ENCODE measurements at places on chromosomes 6 and 20.

GRCh38 chr6:43942011-43942442 is 172.0 kb downstream of the VEGFA start:
- DNase-seq, result no peak

DNA sequence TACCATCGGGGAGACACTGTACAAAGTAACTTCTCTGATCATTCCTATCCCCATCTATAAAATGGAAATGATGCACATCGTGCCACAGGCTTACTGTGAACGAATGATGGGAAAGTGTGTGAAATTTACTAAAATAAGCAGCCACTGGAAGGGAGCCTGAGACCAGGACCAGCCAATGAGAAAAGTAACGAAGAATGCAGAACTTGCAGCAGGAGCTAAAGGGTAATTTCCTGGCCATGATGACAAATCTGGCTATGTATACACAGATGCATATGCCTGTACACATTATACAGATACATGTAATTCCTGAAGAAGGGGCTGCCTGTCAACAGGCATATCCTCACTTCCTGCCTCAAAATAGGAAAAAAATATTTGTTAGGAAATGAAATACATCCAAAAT is 47.4 kb downstream of the GMDS start:
- DNase-seq, result no peak

GRCh38 chr6:75800133-75800532 is 51.1 kb downstream of the MYO6 start:
- DNase-seq, result no peak

DNA sequence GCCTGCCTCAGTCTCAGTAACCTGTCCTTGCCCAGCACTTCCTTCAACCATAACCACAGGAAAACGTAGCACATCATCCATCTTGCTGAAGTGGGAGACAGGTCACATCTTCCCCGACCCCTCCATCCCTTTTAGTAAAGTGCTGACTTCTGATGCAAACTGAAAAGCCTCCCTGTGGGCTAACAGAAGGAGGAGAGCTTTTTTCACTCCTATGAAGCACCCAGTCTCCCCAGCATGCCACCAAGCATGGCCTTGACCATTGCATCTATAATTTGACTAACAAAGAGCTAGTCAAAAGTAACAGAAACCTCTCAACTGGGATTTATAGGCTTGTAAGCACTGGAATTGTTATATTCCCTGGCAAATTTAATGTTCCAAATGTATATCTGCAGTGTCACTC is 288.9 kb upstream of the IRAK1BP1 start:
- no peak for DNase-seq

GRCh38 chr20:22729180-22729579 is 144.8 kb upstream of the FOXA2 start:
- DNase-seq, result no peak

DNA sequence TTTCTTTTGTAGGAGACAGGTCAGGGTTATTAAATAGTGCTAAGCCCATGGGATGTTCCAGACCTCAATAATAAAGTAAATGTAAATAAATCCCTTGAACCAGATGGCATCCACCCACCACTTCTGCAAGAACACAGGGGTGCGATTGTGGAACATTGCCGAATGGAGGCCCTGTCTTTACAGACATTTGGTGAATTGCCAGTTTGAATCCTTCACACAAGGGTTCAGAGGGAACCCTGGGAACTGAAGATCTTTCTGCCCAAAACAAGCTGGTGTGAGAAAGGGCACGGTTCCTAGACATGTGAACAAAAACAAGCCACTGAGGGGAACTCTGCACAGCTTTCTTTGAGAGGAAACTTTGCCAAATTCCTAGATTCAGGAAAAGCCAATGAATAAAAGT is 30.2 kb upstream of the RNF8 start:
- DNase-seq, result no peak

GRCh38 chr6:1854296-1854695 is 244.6 kb downstream of the FOXC1 start:
- DNase-seq, result no peak

GRCh38 chr20:288956-289692 is 1.4 kb downstream of the C20orf96 start:
- DNase-seq, result no peak

DNA sequence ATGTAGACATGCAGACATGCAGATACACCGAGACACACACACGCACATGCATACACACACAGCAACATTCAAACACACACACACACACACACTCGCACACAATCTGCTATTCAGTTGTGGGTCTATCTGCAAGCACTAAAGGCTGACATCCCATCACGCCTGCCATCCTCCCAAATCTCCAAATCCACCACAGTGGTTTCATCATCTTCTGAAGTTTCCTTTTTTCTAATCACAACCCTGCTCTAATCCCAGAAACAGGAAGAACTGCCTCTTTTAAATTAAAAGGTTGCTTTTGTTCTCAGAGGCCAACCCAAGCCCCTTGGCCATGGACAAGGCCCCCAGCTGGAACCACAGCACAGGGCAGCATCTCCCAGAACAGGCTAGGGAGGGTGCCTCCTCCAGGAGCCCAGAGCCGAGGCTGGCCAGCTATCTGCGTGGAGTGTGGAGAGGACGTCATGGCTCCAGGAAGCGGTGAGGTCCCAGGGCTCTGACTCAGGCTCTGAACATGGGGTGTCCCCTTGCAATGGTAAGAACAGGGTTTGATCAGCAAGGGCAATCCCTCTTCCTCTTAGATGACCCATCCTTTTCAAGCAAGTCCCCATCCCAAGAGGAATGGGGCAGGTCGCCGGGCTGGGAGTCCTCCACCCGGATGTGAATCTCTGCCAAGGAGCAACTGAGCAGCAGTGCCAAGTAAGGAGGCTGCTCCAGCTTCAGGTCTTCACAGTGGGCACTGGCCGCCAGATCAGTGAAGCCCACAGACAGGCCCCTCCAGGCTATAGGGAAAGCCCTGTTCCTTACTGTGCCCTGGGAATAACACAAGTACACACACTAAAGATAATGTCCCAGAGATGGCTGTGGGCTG is 14.7 kb downstream of the FOXF2 start:
- DNase-seq, result no peak

DNA sequence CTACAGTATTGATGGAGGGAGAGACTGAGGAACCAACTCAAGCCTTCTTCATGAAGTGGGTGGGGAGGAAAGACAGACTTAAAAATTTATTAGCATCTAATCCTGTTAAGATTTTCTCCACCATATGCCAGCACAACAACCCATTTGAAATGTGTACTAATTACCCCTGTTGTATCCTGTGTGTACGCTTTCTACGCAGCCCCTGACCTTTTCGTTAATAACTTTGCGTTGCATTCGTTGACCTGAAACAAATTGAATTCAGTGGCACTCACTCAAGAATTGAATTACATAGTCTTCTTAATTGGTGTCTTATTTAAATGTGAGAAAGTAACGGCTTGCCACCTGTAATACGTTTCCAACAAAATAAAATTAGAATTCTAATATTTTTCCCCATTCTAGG is 113.9 kb downstream of the LINC00237 start:
- DNase-seq, result no peak

DNA sequence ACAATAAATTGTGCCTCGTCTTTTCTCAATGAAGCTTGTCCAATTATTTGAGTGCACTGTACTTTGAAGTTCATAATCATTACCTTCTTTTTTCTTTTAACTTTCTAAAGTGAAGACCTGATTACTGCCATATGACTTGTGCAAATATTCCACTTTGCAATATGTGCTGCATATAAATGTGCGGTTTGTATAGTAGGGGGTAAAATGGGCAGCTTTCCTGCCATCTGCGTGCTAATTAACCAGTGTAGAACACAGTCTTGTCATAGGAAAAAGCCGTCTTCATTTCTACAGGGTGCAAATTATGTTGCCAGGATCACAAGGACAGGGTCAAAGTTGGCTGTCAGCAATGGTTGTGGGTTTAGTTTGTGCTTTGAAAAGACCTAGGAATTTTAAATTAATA is 397.0 kb downstream of the NKAIN2 start:
- no peak for DNase-seq

DNA sequence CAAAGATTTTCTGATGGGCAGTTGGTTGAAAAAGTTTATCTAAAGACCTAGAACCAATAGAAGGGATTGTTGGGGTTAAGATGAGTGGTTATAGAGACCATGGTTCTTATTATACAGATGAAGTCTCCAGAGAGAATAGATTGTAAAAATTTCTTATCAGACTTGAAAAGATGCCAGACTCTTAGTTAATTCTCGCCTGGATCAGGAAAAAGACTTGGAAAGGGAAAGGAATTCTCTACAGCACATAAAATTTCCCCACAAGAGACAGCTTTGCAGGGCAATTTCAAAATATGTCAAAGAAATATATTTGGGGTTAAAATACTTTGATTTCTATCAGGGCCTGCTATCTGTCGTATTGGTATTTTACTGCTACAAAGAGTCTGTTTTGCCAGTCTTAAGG is 582.6 kb downstream of the UTRN start:
- DNase-seq, result no peak

GRCh38 chr6:7196685-7197283 is 89.0 kb downstream of the RREB1 start:
- no peak for DNase-seq

- no peak for DNase-seq
Measured at GRCh38 chr20:61683721-61684120, 382.0 kb downstream of the TAF4 start.

DNA sequence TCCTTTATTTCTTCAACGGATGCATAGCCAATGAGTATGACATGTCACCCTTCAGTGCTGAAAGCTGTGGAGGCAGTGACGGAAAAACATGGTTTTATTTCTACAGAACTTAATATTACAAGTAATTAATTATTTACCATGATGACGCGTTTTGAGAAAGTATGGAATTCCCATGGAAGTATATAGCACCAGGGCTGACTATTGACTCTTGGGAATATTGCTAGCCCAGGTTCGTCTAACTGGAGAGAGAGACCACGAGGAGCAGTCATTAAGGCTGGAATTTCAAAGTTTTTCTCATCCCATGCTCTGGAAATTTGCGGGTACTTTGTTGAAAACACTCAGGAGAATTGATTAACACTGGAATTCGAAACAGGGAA is 155.2 kb upstream of the PRSS16 start:
- no peak for DNase-seq

GRCh38 chr20:37902504-37903313 is at the start of gene VSTM2L:
Gene VSTM2L, plus strand, starts transcription at chr20:37903127. Its CDS starts 224 bp downstream, at chr20:37903351.
- no peak for DNase-seq

GRCh38 chr20:36344517-36345132 is 38.5 kb downstream of the DLGAP4 start:
- DNase-seq, result peak; percentile 57

- DNase-seq, result no peak
Measured at GRCh38 chr20:31706607-31707257, 15.9 kb downstream of the BCL2L1 start.

DNA sequence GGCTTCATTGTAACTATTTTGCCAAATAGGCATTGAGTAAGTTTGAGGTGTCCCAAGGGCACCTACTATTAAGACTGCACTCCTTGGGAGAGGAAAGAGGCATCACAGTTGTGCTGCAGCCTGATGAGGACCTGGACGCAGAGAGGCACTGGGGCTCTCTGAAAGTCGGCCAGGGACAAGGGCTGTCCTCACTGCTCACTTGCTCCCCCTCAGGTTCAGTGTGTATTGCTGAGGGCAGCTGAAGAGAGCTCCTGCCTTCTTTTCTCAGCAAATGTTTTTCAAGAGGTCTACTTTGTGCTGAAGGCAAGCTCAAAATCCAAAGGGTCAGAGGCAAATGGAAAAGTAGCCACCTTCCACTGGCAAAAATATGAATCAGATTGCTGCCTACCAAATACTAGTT is 331.8 kb downstream of the RIMS1 start:
- DNase-seq, result no peak

- no peak for DNase-seq
Measured at GRCh38 chr6:126033696-126034095, 47.4 kb downstream of the TRMT11 start.

- DNase-seq, result no peak
Measured at GRCh38 chr6:137332637-137333280, 113.6 kb upstream of the IFNGR1 start.

GRCh38 chr6:35635601-35636597 is 52.8 kb downstream of the FKBP5 start:
- DNase-seq, result no peak

- DNase-seq, result no peak
Measured at GRCh38 chr6:26327450-26328264, 37.3 kb upstream of the BTN3A2 start.

- no peak for DNase-seq
Measured at GRCh38 chr20:2763186-2763585, 37.2 kb downstream of the CPXM1 start.

- DNase-seq, result no peak
Measured at GRCh38 chr6:19892260-19892659, 55.1 kb downstream of the ID4 start.

DNA sequence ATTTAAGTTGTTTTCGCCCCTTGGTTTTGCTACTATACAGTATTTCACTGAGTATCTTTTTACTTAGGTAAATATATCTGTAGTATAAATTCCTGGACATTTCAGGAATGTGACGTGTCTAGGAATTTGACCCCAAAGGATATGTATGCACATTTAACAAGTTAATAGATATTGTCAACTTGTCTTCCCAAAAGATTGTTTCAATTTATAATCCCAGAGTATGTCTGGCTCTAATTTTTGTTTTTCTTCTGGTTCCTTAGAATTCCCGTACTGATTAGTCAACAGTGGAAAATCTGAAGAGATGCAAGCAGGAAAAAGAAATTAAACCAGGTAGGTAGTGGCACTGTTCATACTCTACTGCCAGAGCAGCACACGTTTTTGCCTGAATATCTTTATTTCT is 7.2 kb downstream of the PKIG start:
- DNase-seq, result no peak

GRCh38 chr6:170074907-170075306 is 216.0 kb downstream of the DLL1 start:
- no peak for DNase-seq

DNA sequence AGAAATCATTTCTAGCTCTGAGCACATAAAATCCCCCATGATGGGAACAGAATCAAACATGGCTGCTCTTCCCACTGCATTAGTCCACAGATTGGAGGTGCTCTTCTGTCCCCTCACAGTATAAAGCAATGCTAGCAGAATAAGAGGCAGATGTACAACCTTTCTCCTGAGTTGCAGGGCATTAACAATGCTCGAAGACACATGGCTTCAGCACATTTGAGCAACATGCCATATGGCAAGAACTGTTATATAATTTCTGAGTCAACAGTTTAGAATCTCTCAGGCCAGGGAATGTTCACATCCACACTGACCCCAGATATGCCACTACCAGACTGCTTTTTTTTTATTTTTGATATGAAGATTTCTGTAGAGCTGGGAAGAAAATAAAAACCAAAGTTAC is 119.6 kb downstream of the KIF13A start:
- DNase-seq, result no peak

Measured in T1000 (cell line).